ENCODE measurements at places on chromosomes 5 and 9.

DNA sequence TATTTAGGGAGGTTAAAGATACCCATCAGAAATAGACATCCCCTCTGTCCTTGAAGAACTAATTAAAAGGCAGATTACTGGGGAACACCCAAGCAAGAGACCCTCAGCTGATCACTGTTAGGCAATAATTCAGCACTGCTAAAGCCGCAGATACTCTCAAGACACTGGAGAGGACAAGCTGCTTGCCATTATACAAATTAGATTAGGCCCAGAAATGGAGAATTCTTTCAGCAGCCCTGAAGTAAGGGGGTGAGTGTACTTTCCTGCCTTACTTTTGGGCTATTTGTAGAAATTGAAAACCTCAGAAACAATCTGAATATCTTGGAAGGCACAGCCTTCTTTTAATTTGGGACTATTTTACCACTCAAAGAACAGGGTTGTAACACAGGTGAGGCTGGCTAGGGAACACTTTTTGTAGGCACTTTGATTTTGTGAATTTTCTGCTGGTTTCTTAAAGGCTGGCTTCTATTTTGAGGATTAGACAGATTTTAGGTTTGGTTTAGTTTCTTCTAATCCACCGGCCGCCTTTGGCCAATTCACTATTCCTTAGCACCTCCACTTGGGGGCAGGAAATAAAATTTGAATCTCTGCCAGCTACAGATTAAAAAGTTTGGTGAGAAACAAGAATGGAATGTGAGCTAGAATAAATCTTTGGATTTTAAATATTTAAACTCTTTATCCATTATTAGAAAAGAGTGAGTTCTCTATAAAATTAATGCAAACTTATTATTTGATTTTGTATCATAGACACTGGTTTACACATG lies 106.0 kb downstream of the SMARCA2 start:
- no peak for DNase-seq

GRCh38 chr5:89297066-89297465 lies 414.1 kb upstream of the MEF2C start:
- DNase-seq = no peak

DNA sequence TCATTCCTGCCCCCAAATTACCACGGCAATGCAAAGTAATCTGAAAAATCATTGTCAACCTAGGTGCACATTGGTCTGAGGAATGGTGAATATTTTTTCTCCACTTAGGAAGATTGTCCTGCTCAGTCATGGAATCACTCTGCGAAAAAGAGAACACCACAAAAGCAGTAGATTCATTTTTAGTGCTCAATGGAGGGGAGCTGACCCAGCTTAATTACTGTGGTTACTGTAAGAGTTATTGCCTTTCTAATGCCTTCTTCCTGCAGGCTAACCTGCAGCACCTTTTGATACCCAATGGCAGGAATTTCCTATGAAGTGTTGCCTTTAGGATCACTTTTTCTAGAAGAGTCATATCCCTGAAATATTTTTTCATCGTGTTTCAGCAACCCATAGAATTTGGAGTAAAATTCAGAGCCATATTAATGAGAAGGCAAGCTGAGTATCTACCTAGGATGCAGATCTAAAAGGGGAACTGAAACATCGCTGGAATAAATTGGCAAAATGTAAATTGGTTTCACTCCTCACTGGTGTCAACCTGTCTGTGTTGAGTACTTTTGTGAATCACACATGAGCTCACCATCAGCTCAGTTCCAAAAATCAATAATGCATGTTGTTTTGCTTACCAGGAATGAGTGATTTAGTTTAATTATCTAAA lies 464.5 kb downstream of the CSNK1G3 start:
- no peak for DNase-seq

GRCh38 chr5:180670586-180671359 lies 21.4 kb upstream of the FLT4 start:
- peak; percentile 73 for DNase-seq

DNA sequence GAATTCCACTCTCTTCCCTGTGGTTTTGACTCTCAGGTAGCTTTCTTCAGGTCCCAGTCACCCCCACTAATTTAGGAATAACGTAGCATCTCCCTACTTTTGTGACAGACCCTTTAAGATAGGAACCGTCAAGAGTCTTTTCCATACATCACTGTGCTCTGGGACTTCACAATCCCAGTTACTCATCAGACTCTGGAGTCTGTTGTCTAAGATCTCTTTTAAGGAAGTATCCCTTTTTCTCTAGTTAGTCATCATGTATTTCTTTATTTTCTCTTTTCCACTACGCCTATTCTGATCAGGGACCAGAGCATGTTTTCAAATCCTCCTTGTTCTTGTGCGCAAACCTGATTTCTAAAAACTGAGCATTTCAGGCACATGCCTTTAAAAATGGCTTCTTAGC lies 143.0 kb downstream of the GOLPH3 start:
- DNase-seq = no peak

- no peak for DNase-seq
Measured at GRCh38 chr9:115022760-115023434, 92.5 kb upstream of the TNFSF8 start.

DNA sequence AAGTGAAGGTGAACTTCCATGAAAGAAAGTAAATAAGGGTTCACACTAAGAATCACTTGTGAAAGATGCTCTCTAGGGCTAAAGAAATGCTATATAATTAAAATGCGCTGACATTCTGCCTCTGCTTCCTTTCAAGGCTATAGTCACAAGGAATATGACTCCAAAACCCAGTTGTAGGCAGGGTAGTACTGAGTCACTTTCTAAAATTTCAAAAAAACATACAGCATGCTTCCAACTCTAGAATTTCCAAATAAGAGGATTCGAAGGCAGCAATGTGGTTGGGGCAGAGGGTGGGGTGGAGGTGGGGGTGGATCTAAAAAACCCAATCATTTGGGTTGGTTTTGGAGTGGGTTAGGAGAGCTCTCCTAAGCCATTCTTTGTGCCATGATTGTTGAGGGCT lies 84.6 kb downstream of the HMHB1 start:
- DNase-seq = no peak

DNA sequence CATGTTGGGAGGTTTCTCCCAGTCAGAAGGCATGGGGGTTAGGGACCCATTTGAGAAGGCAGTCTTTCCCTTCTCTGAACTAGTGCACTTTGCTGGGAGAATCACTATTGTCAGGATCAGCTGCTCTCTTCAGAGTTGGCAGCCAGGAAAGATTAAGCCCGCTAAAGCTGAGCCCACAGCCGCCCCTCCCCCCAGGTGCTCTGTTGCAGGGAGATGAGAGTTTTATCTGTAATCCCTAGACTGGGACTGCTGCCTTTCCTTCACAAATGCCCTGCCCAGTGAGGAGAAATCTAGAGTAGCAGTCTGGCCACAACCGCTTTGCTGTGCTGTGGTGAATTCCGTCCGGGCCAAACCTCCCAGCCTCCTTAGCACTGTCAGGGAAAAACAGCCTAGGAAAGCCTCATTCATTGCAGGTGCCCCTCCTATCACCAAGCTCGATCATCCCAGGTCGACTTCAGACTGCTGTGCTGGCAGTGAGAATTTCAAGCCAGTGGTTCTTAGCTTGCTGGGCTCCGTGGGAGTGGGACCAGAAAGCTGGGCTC lies 69.8 kb downstream of the CNTLN start:
- no peak for DNase-seq

- no peak for DNase-seq
Measured at GRCh38 chr9:106065136-106065535, 370.8 kb downstream of the TMEM38B start.

GRCh38 chr9:117414220-117414905 lies 494 bp downstream of the ASTN2 start:
- no peak for DNase-seq

DNA sequence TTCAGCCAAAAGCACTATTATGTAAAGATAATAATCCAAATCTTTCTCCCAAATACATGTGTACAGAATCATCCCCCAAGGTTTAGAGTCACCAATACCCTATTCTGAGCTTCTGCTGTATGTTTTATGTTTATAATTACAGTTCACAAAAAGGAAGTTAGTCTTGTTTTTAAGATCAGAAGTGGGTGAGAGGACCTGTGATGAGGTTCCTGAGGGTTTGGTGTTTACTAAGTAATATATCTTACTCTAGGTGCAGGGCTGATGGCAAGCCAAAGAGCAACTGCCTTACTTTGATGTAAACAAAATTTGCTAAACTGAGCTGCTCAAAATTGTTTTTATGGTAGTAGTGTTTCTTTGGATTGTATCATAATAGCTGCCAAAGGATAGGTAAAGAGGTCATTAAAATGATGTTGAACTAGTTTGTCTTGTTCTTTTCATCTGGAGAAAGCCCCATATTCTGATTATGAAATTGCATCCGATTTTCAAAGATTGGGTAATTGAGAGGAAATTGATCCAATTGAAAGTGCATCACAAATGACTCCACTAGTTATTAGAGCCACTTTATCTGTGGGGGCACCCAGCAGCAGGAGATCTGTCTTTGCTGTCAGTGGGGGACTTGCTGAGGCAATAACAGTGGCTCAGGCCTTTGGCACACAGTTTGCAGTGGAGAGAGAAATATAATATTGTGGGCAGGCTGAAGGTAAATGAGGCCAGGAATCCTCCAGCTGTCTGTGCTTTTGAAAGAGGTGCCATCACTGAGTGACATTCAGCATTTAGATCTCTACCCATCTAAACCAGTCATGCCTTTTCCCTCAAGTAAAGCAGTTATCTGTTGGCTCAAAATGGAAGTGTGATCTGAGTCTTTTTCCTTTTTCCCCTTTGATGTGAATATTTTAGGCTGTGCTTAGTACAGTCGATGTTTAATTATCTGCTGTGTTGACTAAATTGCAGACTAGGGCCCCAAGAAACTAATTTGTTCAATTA lies 14.1 kb downstream of the TRIM32 start:
- DNase-seq = no peak

DNA sequence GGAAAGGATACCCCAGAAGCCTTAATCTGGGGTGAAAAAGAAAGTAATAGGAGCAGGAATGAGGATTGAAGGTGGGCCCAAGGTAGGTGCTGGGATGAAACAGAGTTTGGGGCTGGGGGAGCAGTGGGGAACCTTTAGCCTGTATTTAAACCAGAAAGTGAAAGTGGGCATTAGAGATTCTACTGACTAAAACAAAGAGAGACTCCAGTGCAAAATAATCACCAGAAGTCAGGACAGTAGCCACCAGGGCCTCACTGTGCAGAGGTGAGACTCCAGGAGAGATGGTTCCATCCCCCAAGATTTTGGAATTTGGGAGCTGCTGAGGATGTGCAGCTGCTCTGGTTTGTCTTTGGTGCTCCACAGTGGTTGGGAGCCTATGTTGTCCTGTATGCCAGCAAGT lies 13.1 kb downstream of the DNAJB5 start:
- DNase-seq = no peak

DNA sequence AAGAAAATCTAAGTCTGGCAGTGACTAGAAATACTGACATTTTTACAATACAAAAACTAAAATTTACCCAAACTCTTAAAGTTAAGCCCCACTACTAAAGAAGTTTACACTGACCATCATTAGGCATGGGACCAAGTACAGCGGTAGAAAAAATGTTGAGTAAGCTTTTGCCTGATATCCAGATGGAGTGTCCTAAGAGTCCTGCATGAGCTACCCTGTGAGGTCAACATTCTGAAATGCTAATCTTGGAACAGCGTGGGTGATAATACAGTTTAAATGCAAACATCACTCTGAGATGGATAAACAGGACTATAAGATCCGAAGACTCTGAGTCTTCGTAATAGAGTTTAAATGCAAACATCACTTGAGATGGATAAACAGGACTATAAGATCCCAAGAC lies 189.7 kb downstream of the DCP2 start:
- no peak for DNase-seq

GRCh38 chr9:34431667-34432066 lies 26.7 kb downstream of the FAM219A start:
- DNase-seq = no peak

DNA sequence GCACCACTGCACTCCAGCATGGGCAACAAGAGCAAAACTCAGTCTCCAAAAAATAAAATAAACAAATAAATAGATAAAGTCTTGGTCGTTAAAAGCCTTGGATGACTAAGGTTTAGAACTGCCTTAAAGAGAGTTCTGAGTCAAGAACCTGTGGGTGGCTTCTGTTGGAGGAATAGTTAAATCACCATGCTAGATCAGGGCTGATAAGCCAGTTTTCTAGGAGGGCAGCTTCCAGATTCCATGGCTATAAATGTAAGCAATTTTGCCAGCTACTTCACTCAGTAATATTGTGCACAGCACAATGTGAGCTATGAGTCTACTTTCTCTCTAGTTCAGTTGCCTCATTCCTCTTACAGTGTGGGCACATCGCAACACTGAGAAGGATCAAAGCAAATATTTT lies 242.1 kb upstream of the NUDT12 start:
- no peak for DNase-seq

GRCh38 chr5:172090976-172091547 lies 84.6 kb upstream of the FBXW11 start:
- DNase-seq = no peak

DNA sequence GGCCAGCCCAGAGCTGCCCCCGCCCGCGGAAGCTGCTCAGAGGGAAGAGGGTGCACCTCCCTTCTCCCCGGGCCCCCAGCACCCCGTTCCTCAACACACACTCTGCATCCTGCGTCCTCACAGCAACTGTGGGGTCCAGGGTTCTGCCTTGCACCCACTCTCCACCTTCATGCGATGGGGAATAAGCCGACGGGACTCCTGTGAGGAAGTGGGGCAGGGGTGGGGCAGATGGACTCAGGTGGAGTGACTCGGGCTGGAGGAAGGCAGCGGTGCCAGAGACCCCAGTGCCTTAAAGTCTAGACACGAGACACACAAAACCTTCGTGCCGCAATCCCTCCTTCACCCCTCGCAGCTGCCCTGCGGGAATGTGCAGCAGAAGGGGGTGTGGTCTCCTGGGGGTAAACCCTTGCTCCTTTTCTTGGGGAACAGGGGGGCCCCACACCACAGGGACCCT lies 8.6 kb downstream of the BRD3 start:
- DNase-seq = no peak

- no peak for DNase-seq
Measured at GRCh38 chr5:96902876-96903275, 26.6 kb downstream of the ERAP2 start.

- no peak for DNase-seq
Measured at GRCh38 chr5:106521701-106522100, 1149.0 kb downstream of the EFNA5 start.

- DNase-seq = no peak
Measured at GRCh38 chr9:35914301-35914807, 5.1 kb downstream of the SPAAR start.

DNA sequence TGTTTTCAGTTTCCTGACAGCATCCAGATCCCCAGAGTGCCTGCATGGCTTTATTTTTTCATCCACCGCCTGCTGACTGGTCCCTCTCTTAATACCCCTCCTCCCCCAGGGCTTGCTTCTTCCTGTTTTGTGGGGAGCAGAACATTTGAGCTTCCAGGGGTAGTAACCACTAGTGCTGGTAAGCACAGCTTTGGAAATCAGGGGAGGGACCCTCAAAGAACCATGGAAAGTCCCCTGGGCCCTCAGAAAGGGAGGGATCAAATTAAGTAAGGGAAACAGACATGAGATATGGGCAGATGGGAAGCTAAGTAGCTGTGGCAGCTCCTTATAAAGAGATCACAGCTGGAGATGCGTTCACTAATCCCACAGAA lies 26.8 kb downstream of the GRIA1 start:
- no peak for DNase-seq

- no peak for DNase-seq
Measured at GRCh38 chr9:76817489-76817888, 53.3 kb downstream of the PCA3 start.

Data from CD4-positive, alpha-beta T cell (primary cell).